ELF-1 (cell line): ENCODE measurements at places on chromosomes 6 and 20.

GRCh38 chr6:25290306-25291060, 11.3 kb downstream of the CARMIL1 start:
- no peak for DNase-seq

DNA sequence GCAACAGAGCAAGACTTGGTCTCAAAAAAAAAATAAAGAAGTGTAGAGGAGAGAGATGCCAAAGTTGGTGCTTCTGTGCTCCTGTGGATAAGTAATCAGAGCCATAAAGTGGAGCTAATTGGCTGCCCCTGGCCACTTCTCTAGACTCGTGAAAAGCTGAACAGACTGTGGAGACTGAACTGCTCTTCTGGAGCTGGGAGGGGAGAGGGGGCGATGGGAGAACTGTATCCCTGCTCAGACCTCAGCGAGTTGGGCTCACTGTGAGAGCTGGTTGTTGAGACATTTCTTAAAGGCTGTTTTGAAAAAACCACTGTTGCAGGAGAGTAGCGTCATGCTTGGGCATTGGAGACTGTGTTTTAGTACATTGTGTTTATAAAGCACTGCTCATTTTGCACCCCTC, 125.7 kb downstream of the TCP11 start:
- no peak for DNase-seq

DNA sequence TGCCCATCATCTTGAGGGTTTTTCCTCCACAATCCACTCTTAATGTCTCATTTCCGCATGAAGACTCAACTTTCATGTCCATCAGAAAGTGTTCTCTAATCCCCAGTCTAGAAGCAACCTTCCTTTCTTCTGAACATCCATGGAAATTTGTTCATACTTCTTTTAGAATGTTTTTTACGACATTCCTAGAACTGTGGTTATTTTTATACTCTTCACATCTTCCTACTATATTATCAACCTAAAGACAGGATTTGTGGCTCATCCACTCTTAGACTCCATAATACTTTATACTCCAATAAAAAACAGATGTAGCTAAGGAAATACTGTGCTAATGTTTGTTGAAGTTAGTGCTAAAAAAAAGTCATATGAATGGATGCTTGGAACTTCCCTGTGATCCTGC, 1.4 kb upstream of the CAP2 start:
- no peak for DNase-seq

- no peak for DNase-seq
These were observed 3.2 kb downstream of the POLH start for GRCh38 chr6:43579171-43579570.
